ENCODE measurements at places on chromosomes 5 and 9.

DNA sequence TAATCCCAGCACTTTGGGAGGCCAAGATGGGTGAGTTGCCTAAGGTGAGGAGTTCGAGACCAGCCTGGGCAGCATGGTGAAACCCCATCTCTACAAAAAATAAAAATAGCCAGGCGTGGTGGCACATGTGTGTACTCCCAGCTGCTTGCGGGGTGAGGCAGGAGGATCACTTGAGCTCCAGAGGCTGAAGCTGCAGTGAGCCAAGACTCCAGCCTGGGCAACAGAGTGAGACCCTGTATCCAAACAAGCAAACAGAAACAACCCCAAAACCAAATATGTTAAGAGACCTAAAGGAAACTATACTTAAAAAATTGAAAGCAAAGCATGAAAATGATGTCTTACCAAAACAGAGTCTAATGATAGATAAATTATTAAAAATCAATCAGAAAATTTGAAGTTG, 12.4 kb downstream of the HNRNPAB start:
- no peak for DNase-seq

DNA sequence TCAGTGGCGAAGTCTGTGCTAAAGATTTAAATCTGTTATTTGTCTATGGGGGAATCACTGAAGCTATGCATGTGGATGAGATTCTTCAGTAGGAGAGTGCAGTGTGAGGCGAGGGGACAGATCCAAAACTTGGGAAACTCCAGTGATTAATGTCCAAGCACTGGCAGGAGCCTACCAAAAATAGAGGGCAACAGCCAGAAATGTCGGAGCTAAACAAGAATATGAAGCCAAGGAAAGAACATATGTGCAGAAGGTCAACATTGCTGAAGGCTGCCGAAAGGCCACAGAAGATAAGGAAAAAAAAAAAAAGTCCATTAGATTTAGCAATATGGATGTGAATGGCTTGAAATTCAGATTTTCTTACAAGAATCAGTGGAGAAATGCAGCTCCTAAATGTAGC, 61.8 kb downstream of the C6 start:
- no peak for DNase-seq

GRCh38 chr9:13860946-13861640, 452.8 kb downstream of the NFIB start:
- no peak for DNase-seq

- DNase-seq: no peak
Measured at GRCh38 chr5:143758750-143759149, 53.2 kb upstream of the HMHB1 start.

GRCh38 chr5:149387982-149388381, 8.9 kb upstream of the IL17B start:
- no peak for DNase-seq

GRCh38 chr5:180799194-180799593, 3.4 kb downstream of the MGAT1 start:
- DNase-seq: no peak

GRCh38 chr5:133421394-133421793, 190.9 kb downstream of the FSTL4 start:
- no peak for DNase-seq

DNA sequence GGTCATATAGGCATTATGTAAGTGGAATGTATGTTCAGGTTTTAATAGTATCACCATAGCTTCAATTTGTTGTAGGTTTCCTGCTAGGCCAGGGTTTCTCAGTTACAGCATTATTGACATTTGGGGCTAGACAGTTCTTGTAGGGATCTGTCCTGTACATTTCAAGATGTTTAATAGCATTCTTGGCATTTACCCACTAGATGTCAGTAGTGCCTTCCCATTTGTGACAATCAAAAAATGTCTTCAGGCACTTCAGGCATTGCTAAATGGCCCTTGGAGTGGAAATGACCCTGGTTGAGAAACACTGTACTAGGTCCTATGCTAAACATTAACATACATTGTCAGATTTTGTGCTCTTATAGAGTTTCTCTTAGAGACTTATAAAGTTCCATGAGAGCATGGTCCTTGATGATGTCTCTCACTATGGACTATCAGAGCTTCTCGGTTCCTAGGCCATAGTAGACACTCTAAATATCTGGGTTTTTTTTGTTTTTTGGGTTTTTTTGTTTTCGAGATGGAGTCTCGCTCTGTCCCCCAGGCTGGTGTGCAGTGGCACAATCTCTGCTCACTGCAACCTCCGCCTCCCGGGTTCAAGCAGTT, 1.4 kb downstream of the KIF20A start:
- DNase-seq: peak; percentile 13

DNA sequence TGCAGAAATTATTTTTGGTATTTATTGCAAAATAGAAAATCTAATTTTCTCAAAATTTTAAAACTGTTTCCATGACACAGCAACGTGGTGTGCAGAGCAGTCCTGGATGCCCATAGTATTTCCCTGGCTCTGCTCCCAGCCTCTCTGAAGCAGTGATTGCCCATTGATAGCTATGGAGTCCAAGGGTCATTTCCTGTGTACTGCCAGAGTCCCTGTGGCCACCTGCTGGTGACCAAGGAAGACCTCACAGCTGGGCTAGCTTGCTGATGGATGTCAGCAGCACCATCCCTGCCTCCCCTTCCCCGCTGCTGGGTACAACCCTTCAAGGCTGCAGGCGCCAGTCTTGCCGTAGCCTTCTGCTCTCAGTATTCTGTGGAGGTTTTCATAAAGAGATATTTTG, 184.1 kb downstream of the DIRAS2 start:
- no peak for DNase-seq

DNA sequence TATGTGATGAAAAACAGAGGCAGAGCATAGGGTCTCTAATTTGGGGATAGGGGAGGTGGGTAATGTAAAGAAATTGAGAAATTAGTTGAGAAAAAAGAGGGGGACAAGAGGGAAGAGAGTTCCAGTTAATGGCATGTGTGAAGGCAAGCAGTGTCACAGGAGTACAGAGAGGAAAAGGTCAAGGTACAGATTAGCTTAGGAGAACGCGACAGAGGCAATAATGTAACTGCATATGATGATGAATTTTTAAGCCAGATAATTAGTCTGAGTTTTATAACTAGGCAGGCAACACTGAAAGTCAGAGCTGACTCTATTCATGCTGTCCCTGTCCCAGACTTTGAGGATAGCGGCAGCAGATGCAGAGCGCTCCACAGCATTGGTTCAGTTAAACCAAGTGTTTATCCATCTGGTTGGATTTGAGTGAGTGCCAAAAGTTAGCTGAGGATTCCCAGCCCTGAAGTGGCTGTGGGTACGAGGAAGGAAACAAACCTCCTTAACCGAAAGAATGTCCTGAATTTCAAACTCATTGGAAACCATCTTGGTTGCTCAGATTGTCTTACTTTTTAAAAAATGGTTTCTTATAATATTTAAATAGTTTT, 315.2 kb downstream of the ARHGAP26 start:
- DNase-seq: no peak

GRCh38 chr5:160675988-160676387, 176.0 kb downstream of the ATP10B start:
- DNase-seq: no peak

DNA sequence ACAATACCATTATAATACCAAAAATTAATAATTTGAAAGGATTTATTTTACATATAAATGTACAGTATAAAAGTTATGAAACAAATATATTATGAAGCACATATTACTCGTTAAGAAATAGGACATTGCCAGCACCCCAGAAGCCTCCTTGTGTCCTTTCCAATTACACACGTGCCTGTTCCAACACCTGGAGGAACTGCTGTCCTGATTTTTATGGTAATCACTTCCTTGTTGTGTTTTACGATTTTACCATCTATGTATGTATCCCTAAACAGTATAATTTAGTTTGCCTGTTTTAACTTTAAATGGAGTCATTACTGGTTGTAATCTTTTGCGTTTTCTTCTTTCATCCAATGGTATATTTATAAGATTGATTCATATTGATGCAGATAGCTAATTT, 105.0 kb downstream of the CDC42SE2 start:
- no peak for DNase-seq

GRCh38 chr5:93342563-93343061, 238.4 kb downstream of the NR2F1-AS1 start:
- DNase-seq: no peak

- no peak for DNase-seq
Measured at GRCh38 chr9:83622433-83622938, 457 bp upstream of the IDNK start.

GRCh38 chr5:175257128-175257846, 186.7 kb downstream of the DRD1 start:
- DNase-seq: no peak

DNA sequence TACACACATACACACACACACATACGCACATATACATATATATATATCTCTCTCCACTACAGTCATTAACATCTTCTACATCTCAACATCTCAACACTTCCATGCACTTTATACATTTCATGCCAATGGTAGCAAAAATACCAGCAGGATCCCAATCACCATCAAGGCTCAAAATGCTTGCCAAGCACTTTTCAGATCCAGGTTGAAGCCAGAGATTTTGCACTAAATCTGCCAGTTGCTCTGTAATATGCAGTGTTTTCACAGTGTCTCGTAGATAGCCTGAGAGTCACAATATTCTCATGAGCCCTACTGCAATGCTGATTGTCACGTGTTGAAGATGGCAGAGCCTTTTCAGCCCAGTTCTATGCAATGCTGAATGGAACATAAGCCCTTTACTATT, 1140.9 kb upstream of the C9orf72 start:
- DNase-seq: no peak

DNA sequence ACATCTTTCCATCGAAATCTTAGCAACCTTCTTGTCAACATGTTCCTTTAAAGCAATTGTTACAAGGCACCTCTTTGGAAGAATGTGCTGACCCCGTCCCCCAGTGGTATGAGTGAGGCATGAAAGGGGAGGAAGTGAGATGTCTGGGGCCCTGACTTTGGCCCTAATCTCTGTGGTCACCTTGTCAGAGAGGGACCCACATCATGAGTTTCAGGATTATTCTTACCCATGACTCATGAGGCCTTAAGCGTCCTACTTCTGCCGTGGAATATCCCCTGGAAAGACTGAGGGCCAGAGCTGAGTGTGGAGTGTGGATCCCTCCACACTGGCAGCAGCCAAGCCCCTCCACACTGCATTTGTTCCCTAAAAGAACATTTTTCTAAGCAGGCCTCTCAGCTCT, 81.2 kb downstream of the FSTL4 start:
- DNase-seq: no peak

DNA sequence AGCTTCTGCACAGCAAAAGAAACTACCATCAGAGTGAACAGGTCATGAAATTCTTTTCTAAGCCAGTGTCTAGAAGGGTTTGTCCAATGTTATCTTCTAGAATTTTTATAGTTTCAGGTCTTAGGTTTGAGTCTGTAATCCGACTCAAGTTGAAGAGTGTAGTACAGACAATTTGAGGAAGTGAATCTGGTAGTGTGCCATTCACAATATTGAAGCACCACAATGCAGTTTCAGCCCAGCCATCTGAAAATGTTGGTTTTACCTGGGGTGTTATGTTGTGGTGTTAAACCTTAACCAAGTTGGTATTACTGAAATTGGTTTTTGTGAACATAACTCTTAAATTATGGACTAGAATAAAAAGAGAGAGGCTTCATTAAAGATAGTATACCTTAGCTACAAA, 77.2 kb downstream of the ADAMTS16 start:
- no peak for DNase-seq

- DNase-seq: no peak
Measured at GRCh38 chr9:27791311-27791710, 218.0 kb upstream of the C9orf72 start.

DNA sequence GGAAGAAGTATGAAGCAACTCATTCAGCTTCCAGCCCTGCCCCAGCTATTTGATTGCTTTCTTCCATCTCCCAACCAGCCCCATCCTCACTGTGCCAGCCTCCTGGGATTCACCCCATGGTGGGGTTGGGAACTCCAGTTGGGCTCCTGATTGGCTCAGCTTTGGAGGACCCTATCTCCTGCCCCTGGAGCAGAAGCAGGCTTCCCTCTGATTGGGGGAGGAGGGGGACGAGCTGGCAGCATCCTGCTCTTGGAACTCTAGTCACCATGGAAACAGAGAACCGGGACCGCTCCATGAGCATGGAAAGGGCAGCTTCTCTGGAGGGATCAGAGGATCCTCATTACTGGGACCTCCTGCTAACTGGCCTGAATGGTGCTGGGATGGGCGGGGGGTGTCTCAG, 2.6 kb downstream of the SLC6A7 start:
- DNase-seq: no peak

DNA sequence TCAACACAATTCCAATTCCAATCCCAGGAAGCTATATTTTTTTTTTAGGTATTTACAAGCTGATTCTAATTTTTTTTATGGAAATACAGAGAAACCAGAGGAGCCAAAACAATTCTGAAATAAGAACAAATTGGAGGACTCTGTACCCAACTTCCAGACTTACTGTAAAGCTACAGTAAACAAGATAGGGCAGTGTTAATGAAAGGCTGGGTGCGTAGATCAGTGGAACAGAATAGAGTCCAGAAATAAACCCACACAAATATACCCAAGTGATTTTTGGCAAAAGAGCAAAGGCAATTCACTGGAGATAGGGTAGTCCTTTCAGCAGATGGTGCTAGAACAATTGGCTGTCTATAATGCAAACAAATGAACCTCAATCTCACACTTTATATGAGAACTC, 50.6 kb downstream of the WHRN start:
- no peak for DNase-seq

GRCh38 chr9:134628354-134628736, 13.3 kb upstream of the COL5A1 start:
- DNase-seq: no peak

- no peak for DNase-seq
Measured at GRCh38 chr5:74394528-74394915, 246.0 kb downstream of the ENC1 start.

DNA sequence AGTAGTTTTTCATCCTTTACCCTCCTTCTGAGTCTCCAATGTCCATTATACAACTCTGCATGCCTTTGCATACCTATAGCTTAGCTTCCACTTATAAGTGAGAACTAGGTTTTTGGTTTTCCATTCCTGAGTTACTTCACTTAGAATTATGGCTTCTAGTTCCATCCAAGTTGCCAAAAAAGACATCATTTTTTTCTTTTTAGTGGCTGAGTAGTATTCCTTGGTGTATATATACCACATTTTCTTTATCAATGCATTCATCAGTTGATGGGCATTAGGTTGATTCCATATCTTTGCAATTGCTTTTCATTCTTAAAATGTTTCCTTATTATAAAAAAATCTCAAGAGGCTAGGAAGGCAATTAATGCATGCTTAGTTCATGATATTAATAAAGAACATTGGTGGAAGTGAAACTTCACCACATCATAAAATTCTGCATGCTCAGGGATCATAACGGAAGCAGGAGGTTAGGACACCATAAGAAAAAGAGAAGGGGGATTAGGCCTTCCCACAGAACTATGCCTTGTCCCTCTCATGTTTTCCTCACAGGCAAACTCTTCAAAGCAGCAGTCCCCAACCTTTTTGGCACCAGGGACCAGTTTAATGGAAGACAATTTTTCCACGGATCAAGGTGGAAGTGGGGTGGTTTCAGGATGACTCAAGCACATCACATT, 105.2 kb downstream of the FRMD3 start:
- no peak for DNase-seq

- DNase-seq: no peak
Measured at GRCh38 chr5:175556794-175557193, 78.4 kb downstream of the SFXN1 start.

- no peak for DNase-seq
Measured at GRCh38 chr5:98513380-98513779, 260.1 kb upstream of the RGMB start.

- DNase-seq: peak; percentile 67
Measured at GRCh38 chr9:107260437-107261081, 22.5 kb upstream of the RAD23B start.

- DNase-seq: no peak
Measured at GRCh38 chr5:132962429-132963021, 909 bp downstream of the AFF4 start.

- DNase-seq: no peak
Measured at GRCh38 chr9:99438596-99438995, 216.5 kb downstream of the SEC61B start.
